Metanephros (tissue), 2 donors: ENCODE measurements at places on chromosomes 6 and 20. TPM values are rescaled to one million over a fixed set of nuclear protein-coding genes. Genes with fewer than 3 reads are reported as not detected.

The ZNF831 gene
- 0.35 TPM for total RNA-seq

The BACH2 gene
- 15.6 TPM for total RNA-seq

The TBCC gene
- 34.6 TPM for total RNA-seq

The SLC26A8 gene
- 0.29 TPM for total RNA-seq

The MYH7B gene
- 4.0 TPM for total RNA-seq

The SALL4 gene
- total RNA-seq = 7.7 TPM

The CGA gene
- total RNA-seq = 0.35 TPM

The MUCL3 gene
- not detected for total RNA-seq
